ENCODE measurements at places on chromosomes 3 and 15.
A peak's percentile ranks its signal among the peaks of the same experiment; 100 is the strongest.

- DNase-seq = no peak
These were observed 112.1 kb upstream of the MB21D2 start for GRCh38 chr3:193029800-193030199.

- no peak for DNase-seq
These were observed 74.2 kb downstream of the GTF2E1 start for GRCh38 chr3:120816728-120817127.

- no peak for DNase-seq
These were observed 585.9 kb downstream of the UNC13C start for GRCh38 chr15:54564166-54564565.

DNA sequence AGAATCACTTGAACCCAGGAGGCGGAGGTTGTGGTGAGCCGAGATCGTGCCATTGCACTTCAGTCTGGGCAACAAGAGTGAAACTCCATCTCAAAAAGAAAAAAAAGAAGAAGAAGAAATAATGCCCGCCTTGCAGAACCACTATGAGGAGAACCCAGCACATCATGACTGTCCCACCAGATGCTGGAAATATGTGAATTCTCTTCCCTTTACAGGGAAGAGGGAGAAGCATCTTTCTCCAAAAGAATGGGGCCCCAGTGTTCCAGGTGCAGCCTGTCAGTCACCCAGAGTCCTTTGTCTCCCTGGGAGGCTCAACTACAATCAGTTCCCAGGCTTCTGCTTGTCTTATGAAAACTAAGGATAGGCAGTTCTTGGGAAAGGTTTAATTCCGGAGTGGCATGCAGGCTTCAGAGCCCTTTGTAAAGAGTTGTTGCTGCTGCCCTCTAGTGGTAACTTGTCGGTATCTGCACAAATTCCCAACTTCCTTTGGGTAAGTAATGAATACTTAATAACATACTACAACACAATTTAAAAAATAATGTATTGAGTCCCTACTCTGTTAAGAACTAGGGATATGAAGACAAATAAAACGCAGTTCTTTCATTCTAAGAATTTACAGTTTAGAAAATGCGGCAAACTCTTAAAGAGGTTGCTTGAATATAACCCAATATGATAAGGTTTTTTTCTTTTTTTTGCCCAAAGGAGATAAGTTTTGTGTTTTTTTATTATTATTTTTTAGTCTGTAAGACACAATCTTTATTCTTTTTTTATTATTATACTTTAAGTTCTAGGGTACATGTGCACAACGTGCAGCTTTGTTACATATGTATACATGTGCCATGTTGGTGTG, 18.6 kb upstream of the TICRR start:
- peak; percentile 67 for DNase-seq

DNA sequence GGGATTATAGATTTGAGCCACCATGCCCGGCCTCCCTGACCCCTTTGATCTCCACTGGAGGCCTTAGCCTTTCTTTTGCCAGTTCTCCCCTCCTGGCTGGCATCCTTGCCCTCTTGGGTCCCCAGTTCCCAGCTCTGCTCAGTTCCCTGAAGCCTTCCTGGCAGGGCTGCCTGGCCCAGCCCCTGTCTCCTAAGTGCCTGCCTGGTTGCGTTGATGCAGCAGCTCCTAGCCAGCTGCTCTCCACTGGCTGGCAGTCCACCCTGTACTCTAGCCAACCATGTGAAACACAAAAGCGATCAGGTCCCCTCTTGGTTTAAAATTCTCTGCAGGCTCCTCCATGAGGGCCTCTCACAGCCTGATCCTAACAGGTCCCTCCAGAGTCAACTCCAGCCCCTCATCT, 184.7 kb downstream of the RAB11A start:
- DNase-seq = no peak

- DNase-seq = no peak
These were observed 51.1 kb downstream of the AQP9 start for GRCh38 chr15:58189148-58189811.

GRCh38 chr15:68843425-68844311, 23.0 kb upstream of the ANP32A start:
- no peak for DNase-seq

- DNase-seq = no peak
These were observed 138.4 kb downstream of the RSRC1 start for GRCh38 chr3:158248261-158248660.

DNA sequence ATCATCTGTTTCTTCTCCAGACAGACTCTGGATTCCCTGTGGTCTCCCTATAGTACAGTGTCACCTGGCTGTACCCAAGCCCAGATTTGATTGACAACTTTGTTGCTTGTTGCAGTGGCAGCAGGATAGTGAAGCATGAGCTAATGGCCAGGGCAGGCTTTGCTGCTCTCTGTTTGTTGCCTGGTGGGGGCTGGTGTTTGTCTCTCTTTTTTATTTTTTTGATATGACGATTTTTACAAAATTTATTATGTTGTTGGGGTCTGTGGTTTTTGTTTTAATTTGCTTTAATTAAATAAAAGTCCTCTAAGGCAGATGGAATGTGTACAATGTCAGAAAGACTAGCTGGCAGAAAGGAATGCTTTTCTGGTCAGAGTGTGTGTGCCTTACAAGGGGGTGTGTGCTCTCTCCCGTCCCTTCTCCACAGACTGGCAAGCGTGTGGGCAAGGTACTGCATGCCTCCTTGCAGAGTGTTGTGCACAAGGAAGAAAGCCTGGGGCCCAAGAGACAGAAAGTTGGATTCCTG, 15.2 kb upstream of the CLEC3B start:
- DNase-seq = peak; percentile 63

DNA sequence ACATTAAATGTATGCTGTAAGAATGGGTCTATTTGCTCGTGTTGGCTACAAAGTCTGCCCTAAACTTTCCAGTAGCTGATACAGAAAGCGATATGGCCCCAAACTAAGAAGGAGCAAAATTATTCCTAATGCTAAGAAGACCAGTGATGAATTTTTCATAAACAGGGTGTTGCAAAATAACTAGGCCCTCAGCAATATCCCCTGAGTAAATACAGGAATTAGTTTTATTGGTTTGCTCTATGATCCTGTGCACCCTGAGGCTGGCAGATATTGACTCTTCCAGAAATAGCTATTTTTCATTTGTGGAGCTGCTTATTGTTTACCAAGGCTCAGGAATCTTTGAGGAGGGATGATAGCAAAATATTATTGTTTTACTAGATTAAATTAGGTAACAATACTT, 60.9 kb upstream of the CCNL1 start:
- no peak for DNase-seq

DNA sequence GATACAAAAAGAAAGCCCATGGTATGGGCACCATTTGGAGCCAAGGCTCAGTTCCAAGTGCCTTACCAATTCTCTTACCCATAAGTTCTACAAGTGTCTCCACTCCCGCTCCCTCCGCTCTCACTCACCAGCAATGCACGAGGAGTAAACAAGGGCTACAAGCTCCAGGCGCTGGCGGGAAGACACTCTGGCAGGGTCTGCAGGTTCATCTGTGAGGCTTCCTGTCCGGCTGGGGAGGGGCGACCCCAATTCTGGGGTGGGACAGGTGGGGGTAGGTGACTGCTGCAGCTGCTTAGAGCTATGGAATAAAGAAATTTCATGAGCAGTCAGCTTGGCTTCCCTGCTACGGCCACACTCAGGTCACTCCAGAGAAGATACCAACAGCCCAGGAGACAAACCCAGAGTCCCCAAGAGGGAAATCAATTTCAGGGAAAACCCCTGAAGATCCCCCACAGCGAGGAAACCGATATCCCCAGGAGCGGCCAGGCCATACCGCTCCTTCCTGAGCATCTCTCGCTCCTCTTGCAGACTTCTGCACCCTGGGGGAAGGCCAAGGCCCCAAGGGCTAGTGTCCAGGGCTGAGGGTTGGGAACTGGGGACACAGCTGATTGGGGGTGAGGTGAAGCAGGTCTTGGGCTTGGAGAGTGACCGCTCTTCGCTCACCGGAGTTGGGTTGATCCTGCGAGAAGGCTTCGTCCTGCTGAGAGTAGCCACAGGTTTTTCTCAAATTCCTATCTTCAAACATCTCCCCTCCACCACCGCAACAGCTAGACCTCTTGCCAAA, 1.4 kb downstream of the CDAN1 start:
- no peak for DNase-seq

GRCh38 chr15:38438031-38438986, 15.6 kb upstream of the FAM98B start:
- no peak for DNase-seq

- no peak for DNase-seq
These were observed 46.2 kb upstream of the GYG1 start for GRCh38 chr3:148945116-148945515.

DNA sequence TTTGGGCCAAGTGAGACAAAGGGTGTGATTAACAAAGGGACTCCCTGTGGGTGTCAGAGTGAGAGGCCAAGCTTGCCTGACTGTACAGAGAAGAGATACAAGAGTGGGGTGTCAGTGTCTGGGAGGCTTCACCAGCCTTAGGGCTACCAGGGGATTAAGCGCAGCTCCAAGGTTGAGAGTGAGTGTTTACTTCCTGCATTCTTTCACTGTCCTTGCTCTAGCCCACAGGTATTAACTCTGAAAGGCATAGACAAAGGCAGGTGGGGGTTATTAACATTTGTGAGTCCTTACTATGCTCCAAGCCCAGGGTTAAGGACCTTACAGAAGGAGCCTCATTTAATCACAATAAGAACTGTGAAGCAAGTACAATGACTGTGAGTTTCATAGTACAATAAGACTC, 107.6 kb downstream of the IL20RB start:
- no peak for DNase-seq

- no peak for DNase-seq
These were observed 12.9 kb downstream of the CRABP1 start for GRCh38 chr15:78353093-78353492.

GRCh38 chr15:80706161-80706560, 11.1 kb downstream of the ABHD17C start:
- DNase-seq = no peak

GRCh38 chr15:29774900-29775299, 47.4 kb downstream of the TJP1 start:
- peak; percentile 84 for DNase-seq

- no peak for DNase-seq
These were observed 444.7 kb upstream of the RBMS3 start for GRCh38 chr3:28836199-28836598.

- no peak for DNase-seq
These were observed 6.7 kb downstream of the PRC1 start for GRCh38 chr15:90987561-90988141.

DNA sequence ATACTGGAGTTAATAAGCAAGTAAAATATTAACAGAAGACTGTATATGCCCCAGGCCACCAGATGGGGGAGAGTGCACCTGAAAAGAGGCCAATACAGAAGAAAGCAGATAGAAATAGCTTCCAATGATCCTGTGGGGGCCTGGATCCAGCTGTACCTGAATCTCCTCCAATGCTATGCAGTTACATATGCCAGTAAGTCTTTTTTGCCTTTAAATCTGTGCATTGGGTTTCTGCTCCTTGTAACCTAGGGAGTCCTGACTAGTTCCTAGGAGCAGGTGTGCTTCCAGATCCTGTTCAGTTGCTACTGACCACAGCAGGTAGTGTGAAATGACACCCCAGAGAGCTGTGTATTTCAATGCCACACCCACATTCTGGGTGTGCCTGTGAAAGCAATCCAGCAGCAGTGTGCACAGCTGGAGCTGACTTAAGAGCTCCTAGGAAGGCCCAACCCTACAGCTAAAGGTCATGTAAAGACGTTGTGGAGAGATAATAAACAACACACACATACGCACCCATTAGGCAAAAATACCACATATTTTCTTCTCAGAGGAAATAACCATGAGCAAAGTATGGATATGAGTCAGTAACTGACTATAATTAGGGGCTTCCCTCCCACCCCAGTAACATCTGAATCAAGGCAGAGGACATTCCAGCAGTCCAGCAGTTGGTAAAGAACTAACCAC, 62.2 kb upstream of the AKAP13 start:
- DNase-seq = peak; percentile 75

DNA sequence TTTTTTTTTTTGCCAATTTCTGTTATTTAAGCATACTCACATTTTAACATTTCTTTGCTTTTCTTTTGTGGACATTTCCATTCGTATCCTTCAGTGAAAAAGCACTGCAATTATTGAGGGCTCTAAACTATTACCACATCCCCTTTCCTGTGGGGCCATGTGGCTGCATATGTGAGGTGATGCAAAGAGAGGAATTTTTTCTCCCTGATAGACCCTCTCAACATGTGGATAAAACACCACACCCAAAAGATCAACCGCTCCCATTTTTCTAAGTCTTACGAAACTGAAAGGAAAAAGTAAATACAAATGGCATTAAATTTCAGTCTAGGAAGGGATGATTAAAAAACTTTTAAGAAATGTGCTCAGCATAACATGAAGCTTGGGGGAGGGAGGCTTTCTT, 68.8 kb downstream of the DNAJC13 start:
- peak; percentile 65 for DNase-seq

GRCh38 chr15:65611888-65612615, 1.1 kb upstream of the INTS14 start:
- no peak for DNase-seq

- DNase-seq = no peak
These were observed 4.0 kb upstream of the CCR1 start for GRCh38 chr3:46212101-46212500.

- no peak for DNase-seq
These were observed 1462.8 kb upstream of the GBE1 start for GRCh38 chr3:83224101-83224868.

GRCh38 chr3:150942221-150942620, 30.3 kb downstream of the CLRN1 start:
- DNase-seq = no peak

GRCh38 chr3:24192469-24193056, 247.5 kb downstream of the NR1D2 start:
- no peak for DNase-seq

- peak; percentile 53 for DNase-seq
These were observed at the start of gene ZNF660 for GRCh38 chr3:44584646-44585501. Gene ZNF660 (plus strand): TSS chr3:44584964. CDS start chr3:44594194, 9,230 bp downstream.

- DNase-seq = no peak
These were observed 1.5 kb upstream of the C3orf62 start for GRCh38 chr3:49278548-49278947.

DNA sequence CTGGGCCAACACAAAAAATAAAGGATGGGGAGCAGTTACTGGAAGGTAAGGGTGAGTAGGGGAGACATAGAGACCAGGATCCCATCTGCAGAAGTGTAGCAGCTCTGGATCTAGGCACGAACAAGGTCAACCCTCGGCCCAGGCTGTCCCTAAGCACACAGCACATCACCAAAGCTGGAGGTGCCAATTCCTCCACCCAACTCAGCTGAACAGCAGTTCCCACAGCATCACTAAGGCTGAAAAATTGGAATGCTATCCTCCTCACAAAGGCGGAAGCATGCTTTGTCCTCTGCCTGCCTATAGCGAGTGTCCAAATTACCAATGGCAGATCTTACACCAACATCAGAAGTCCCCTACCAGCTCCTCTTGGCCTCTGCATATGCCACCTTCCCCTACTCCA, 33.9 kb downstream of the OSBPL10 start:
- no peak for DNase-seq

GRCh38 chr3:31210068-31210645, 315.7 kb upstream of the GADL1 start:
- no peak for DNase-seq

GRCh38 chr3:30319713-30320112, 286.7 kb upstream of the TGFBR2 start:
- DNase-seq = peak; percentile 40

- DNase-seq = no peak
These were observed 18.2 kb downstream of the C15orf62 start for GRCh38 chr15:40787991-40788390.
